ENCODE measurements at places on chromosomes 2 and 18. TPM values are rescaled to one million over a fixed set of nuclear protein-coding genes. Genes with fewer than 3 reads are reported as not detected.

SPEG gene
- 9.0 TPM for total RNA-seq

NXPH2 gene
- total RNA-seq, result not detected

SYT4 gene
- not detected for total RNA-seq

FLACC1 gene
- 10.3 TPM for total RNA-seq

MEP1B gene
- not detected for total RNA-seq

ACADL gene
- total RNA-seq, result not detected

EVA1A gene
- not detected for total RNA-seq

TRIM43 gene
- not detected for total RNA-seq

SOS1 gene
- total RNA-seq, result 103 TPM

LYG2 gene
- not detected for total RNA-seq

ASB18 gene
- not detected for total RNA-seq

CCDC74B gene
- total RNA-seq, result 0.12 TPM

DIS3L2 gene
- 59.7 TPM for total RNA-seq

PHOSPHO2 gene
- 7.4 TPM for total RNA-seq

SLC39A10 gene
- total RNA-seq, result 102 TPM

TACR1 gene
- total RNA-seq, result not detected

PIAS2 gene
- total RNA-seq, result 38.3 TPM

STEAP3 gene
- total RNA-seq, result 0.32 TPM

RPRM gene
- not detected for total RNA-seq

CNRIP1 gene
- total RNA-seq, result 0.29 TPM

LYPD6B gene
- total RNA-seq, result not detected

C2orf78 gene
- not detected for total RNA-seq

COLEC12 gene
- 0.28 TPM for total RNA-seq

UGT1A5 gene
- total RNA-seq, result not detected

Measured in CD4-positive, alpha-beta memory T cell (primary cell).